ENCODE measurements at places on chromosomes 4 and X.

- no peak for DNase-seq
Observed at GRCh38 chrX:13360146-13360545, 40.3 kb upstream of the ATXN3L start.

GRCh38 chr4:81573840-81574239 lies 102.1 kb upstream of the RASGEF1B start:
- no peak for DNase-seq

- DNase-seq: no peak
Observed at GRCh38 chr4:147463065-147463464, 17.8 kb upstream of the EDNRA start.

DNA sequence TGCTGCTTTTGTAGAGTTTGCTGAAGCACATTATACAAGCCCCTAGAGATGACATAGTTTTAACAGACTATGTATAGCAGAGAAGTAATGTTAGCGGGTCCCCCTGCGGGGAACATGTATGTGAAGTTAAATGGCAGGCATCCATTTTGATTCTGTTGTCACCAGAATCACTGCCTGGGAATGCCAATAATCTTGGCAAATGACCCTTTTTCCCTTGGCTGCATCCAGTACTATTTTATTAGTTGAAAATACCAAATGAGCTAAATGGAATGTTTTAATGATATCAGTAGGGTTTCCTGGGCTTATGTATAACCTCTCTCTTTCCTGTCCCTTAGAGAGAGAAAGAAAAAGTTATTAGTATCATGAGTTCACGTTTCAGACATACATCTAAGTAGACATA lies 93.6 kb downstream of the LIMCH1 start:
- no peak for DNase-seq

- peak; percentile 25 for DNase-seq
Observed at GRCh38 chrX:109856974-109857373, 123.9 kb upstream of the ACSL4 start.

DNA sequence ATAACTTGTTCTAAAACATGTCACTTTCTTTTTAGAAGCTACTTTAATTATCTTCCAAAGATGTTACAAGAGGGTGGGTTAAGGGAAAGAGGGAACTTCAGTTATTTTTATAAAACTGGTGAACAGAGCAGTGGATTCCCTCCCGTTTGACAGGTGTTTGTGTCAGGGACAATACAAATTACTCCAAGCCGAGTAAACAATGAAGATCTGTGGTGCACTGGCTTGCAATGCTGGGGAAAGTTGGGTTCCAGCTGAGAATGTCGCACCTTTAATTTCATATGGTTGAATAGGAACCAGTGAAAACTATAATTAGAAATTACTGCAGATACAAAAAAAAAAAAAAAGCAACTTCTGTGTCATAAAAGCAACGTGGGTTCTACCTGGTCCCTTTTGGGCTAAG lies 98.6 kb upstream of the TTC29 start:
- DNase-seq: no peak

DNA sequence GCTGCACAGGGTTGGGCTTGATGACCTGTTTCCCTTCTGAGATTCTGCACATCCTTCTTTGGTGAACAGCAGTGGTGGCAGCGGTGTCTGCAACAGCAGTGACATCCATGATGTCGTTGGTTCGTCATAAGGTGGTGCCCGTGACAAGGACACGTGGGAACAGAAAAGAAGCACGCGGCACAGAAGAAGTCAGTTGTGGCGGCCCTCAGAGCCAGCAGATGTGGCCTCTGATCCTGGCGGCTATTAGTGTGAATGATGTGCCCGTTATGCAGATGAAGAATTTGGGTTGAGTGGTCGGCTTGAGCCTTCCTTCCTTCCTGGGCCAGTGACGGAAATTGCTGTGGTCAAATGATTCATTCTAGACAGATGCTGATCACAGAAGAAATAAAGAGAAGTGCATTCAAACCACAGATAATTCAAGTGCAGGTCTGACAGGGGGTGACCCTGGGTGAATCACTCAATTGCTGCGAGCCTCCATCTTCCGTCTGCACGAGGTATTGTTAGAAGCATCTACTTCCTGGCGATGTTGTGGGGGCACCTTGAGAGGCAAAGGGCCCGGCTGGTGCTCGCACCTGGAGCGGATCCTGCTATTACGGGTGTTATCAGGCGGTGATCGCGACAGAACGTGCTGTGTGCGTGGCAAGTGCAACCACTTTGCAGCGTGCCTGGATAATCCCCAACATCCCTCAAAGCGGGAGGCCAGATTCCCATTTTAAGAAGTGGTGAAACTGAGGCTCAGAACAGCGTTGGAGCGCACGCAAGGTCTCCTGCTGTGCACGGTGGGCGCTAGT lies 215.2 kb upstream of the PSAPL1 start:
- peak; percentile 72 for DNase-seq

DNA sequence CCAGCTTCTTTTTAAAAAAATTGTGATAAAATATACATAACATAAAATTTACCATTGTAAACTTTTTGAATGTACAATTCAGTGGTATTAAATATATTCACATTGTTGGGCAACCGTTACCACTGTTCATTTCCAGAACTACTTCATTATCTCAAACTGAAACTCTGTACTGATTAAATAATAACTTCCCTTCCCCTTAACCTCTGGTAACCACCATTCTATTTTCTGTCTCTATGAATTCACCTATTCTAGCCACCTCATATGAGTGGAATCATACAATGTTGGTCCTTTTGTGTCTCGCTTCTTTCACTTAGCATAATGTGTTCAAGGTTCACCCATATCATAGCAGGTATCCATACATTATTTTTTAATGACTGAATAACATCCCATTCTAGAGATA lies 8.3 kb downstream of the GPR50 start:
- no peak for DNase-seq

- no peak for DNase-seq
Observed at GRCh38 chr4:171812333-171812664, 905 bp upstream of the GALNTL6 start.

DNA sequence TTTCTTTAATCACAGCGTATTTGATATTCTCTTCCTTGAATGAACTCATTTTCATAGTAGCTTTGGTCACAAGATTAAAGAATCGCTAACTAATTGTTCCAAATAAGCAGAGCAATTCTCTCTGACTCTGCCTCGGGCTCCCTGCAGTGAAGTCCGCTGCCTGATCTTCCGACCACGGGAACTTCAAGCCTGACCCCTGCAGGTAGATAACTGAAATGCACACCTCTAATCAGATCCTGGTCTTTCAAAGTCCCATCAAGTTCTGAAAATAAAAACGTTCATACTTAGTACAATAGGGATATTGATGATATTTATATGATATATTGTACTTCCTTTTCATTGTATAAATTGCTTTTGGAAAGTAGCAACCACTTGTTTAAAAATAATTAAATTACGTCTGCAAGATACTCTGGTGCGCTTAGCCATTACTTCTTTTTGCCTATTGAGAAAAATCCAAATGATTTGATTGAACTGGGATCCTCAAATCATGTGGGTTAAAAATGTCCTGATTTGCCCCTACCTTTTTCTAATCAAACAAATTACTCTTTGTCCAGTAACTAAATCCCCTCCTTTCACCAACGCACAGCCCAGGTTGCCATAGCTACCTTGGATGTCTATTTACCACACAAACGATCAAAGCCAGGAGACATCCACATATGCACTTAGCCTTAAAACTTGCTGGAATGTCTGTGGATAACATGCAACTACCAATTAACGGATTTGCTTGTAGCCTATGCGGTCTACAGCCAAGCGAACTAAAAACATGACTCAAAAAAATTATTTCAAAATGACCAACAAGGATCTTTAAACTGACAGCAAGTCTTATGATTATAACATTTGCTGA lies 4.2 kb downstream of the MID1 start:
- peak; percentile 55 for DNase-seq

DNA sequence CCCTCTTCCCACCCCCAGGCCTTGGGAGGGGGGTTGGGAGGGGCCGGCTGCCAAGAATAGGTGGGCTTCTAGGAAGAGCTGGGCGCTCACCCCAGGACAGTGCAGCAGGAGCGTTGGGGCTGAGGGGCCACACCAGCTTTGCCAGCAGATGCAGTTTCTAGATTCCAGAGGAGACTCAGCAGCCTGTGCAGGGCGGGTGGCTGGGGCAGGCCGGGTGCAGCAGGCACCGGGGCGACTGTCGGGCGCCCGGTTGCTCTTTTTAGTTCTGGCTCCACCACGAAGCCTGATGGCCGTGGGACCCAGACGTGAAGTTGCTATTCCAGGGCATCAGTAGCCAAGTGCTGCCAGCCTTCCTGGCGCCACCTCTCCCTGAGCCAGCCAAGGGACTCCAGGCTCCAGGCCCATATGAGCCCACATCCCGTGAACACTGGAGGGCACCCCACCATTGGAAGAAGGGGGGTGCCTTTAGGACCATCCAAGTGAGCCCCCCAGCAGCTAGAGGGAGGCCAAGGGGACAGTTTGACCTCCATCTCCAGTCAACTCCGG lies 5.8 kb downstream of the SSR4 start:
- no peak for DNase-seq

- DNase-seq: no peak
Observed at GRCh38 chr4:1086011-1086410, 27.4 kb downstream of the RNF212 start.

DNA sequence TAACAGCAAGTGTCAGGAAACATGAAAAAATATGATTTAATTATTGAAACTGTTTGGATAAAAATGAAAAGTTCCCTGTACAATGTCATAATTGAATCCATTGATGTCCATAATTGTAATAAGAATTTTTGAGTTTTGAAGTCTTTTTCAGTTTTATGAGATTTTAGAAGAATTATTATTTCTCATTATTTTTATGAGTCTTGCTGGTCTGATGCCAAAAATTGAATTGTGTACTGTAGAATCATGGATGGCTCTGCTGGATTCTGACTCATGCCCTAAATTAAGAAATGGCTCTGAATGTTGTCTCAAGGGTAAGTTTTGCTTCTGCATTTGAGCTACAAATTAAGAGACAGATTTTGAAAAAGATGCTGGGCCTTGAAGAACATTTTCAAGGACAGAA lies 132.8 kb upstream of the MAP9 start:
- no peak for DNase-seq

All from ACHN (cell line).